RWPE1 (cell line): ENCODE measurements at places on chromosomes 1 and 21.
A peak's percentile ranks its signal among the peaks of the same experiment; 100 is the strongest.

DNA sequence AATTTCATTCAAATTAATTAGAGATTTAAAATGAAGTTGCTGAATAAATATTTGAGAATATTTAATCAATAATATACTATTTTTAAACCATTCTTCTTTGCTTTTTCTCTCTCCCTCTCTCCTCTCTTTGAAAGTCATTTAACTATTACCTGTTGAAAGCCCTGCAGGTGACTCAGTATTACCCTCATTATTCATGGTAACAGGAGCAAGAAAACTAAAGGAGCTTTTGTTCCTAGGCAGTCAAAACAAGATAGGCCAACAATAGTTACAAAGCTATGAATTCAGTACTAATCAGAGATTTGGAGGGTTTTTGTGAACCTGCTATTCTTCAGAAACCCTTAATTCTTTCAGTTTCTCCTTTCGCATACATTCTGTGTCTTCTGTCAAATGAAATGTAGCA, 721.3 kb upstream of the NCAM2 start:
- no peak for DNase-seq

DNA sequence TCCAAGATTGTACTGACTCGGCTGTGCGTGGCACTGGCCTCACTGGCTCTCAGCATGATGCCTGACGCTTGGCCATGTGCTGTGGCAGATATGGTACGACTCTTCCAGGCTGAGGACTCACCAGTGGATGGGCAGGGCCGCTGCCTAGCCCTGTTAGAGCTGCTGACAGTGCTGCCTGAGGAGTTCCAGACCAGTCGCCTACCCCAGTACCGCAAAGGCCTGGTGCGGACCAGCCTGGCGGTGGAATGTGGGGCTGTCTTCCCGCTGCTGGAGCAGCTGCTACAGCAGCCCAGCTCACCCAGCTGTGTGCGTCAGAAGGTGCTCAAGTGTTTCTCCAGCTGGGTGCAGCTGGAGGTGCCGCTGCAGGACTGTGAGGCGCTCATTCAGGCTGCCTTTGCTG, 2.9 kb downstream of the IPO13 start:
- no peak for DNase-seq

DNA sequence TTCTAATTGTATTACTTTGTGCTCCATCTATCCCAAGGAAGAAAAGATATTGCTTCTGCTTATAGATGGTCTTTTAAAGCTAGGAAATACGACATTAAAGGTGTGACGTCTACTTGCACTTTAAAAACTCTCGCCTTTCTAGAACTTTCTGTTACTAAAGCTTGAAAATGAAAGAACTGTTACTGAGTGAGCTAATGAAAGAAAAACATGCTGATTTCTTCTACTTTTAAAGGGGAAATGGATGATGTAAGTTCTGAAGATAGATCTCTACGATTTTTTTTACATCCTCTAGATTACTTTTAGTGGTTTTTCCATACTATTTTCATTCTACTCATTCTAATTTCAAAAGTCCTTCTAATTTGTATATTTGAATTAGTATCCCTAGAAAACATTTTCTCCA, 387.5 kb downstream of the USP25 start:
- no peak for DNase-seq

DNA sequence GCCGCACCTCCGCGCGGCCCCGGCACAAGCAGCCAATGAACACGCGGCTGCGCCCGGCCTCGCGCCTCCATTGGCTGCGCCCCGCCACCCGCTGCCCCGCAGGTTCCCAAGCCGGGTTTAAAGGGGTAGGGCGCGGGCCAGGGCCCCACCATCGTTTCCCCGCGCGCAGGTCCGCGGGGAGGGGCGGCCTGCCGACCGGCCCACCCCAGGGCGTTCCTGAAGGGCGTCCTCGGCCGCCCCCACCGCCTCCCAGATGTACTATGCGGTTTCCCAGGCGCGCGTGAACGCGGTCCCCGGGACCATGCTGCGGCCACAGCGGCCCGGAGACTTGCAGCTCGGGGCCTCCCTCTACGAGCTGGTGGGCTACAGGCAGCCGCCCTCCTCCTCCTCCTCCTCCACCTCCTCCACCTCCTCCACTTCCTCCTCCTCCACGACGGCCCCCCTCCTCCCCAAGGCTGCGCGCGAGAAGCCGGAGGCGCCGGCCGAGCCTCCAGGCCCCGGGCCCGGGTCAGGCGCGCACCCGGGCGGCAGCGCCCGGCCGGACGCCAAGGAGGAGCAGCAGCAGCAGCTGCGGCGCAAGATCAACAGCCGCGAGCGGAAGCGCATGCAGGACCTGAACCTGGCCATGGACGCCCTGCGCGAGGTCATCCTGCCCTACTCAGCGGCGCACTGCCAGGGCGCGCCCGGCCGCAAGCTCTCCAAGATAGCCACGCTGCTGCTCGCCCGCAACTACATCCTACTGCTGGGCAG, at the start of gene OLIG1:
Gene OLIG1, plus strand, starts transcription at position 148 of the 750 bp plus-strand sequence. Its CDS starts 106 bp downstream, at position 254.
- peak; percentile 31 for DNase-seq

- peak; percentile 88 for DNase-seq
These were observed 106.9 kb upstream of the TMEM51 start for GRCh38 chr1:15046487-15047165.

GRCh38 chr21:29218749-29219148, 80.0 kb upstream of the BACH1 start:
- DNase-seq: no peak

- DNase-seq: no peak
These were observed 17.7 kb downstream of the FAF1 start for GRCh38 chr1:50942334-50942733.

DNA sequence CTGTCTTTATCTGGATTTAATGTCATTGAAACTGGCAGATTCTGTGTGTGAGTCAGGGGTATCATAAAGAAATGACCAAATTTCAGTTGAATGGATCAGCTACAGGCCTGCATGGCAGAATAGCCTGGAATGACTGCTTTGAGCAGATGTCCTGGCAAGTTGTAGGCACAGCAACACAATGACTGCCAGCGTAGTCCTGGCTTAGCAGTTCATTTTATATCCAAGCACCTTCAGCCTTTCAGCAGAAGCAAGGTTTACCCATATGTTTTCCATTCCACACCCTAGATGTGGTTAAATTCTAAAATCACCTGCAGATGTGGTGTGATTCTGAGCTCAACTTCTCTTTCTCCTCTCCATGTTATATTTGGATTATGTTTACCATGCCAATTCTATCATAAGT, 22.3 kb upstream of the PTGFR start:
- DNase-seq: no peak

DNA sequence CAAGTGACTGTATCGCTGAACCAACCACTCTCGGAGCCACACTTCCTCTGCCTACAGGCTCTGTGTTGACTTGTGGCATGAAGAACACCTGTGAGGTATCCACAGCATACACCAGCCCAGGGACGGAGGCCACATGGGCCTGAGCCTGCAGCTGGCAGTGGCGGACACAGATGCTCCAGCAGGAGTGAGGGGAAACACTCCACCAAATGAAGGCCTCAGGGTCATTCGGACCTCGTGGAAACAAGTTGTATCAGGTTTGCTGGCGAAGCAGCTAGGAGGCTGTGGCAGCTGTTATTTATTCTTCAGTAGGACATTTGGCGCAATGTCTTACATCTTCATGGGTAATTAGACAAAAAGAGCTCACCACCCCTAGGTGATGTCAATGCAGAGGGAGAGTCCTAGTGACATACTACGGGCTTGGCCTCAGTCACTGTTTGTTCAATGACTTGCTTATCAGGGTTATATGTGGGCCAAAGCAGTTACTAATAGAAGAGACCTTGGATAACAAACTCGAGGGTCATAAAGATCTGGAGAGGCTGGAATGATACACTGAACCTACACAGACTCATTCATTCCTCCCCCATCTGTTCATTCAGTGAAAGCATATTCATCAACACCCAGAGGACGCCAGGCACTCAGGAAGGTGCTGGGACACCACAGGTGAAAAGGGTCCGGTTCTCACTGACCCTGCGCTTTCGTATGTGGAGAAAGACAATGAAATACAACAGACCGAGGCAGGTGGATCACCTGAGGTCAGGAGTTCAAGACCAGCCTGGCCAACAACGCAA, 11.6 kb upstream of the ETS2 start:
- no peak for DNase-seq

DNA sequence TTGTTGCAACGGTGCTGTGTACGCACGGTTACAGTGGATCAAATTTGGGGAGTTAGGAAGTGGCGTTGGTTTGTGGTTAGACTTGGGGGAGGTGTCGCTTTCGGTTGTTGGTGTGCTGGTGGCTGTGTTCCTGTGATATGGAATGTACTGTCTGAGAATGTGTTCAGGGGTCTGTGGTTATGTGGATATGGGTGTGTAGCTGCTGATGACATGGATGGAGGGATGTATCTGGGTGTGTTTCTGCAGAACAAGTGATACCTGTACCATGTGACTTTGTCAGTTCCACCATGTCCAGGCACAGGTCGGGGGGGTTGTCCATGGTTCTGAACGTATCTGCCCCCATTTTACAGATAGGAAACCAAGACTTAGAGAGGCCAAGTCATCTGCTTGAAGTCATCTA, 22.7 kb downstream of the PAX7 start:
- DNase-seq: no peak

DNA sequence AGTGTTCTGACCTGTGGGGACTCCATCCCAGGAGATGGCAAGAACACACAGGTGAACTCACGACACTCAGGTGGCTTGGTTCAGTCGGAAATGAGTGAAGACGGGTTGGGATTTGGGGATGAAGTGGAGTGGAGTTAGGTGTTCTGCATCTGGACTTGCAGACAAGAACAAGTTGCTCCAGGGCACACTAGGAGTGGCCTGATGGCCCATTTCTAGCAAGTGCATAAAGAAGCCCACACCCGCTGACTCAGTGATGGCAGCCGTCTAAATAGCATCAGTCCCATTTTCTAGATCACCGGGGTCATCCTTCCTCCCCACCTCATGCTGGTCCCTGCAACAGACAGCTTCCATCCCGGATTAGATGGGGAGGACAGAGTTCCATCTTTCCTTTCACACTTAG, 278.4 kb downstream of the C1orf94 start:
- DNase-seq: no peak

DNA sequence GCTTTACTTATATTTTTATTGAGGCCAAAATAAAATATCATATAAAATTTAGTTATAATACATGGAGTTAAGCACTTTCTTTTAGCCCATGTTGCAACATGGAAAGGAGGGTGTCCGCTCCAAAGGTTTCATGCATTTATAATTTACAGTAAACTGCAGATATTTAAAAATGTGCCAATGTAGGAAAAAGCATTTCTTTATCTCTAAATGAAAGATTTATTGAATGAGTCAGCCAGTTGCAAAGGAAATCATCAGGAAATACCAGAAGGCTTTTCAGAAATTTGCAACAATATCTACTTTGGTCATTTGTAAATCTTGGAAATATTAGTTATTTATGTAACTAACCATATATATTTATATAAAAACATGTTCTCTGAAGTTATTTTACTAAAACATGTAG, 12.1 kb downstream of the ATP6V1G3 start:
- DNase-seq: no peak

DNA sequence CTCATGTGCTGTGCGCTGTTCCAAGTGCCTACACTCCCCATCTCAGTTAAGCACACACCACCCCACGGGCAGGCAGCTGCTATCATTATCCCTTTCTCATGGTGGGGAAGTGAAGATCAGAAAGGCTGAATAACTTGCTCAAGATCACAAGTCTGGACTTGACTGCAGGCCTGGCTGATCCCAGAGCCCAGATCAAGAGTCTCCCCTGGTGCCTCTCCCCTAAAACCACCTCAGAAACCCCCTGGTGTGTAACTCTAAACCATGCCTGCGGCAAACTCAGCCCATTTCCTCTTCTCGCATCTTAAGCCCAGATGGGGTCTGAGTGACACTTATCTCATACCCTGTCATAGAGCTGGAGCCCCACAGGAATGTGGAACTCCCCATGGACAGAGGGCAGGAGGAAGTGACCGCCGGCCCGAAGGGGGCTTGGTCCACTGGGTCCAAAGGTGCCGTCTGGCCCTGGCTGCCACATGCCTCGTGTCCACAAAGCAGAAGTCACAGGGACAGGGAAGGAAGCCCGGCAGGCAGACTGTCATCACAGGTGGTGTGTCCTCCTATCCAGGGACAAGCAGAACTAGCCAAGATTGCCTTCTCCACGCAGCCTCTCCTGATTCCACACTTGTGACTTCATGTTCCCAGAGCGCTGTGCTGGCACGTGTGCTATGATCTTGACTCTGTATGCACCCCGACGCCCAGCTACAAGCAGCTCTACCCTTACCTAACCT, 92.1 kb downstream of the SYF2 start:
- no peak for DNase-seq

DNA sequence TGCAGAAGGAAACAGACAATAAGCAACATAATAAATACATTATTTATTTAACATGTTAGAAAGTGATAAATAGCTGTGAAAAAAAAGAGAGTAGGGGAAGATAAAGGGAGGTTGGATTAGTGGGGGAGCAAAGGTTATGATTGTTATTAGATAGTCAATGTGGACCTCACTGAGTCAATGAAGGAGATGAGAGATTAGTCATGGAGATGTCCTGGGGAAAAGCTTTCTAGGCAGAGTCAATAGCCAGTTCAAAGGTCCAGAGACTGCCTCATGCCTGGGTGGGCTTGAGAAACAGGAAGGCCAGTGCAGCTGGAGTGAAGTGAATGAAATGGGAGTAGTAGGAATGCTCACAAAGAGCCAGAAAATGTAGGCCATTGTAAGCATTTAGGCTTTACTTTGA, 187.1 kb upstream of the CACYBP start:
- DNase-seq: no peak

DNA sequence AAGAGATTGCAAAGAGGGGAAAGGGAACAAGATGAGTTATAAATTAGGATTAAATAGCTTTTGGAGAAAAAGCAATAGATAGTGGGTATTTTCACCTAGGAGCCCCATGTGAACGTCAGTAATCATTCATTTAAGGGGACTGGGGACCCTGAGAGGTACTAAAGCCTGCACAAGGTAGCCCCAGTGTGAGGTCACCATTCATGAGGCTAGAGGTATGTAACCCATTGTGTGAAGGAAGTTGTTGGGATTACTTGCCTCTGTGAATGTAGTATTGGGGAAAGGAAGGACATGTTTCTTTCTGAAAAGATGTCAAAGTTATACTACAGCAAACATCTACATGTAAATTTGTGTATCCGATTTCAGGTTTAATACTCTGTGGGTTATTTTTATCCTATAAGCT, 276.8 kb downstream of the TBX15 start:
- DNase-seq: no peak

- peak; percentile 57 for DNase-seq
These were observed 107.5 kb downstream of the GDAP2 start for GRCh38 chr1:117821774-117822482.
